ENCODE measurements at places on chromosomes 6 and 20.

DNA sequence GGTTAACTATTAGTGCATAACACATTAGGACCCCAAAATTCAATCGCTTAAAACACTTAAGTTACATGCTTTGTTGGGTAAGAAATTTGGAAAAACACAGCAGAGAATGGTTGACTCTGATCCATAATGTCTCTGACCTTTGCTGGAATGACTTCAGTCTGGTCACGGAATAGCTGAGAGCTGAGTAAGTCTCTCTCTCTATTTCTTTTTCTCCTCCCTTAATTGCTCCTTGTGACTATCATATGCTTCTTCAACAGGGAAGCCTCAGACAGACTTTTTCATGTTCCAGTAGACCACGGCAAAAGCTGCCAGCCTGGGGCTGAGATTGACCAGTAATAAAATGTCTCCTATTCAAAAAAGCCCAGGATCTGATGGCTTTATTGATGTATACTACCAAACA, 4.8 kb downstream of the OR12D1 start:
- no peak for DNase-seq

DNA sequence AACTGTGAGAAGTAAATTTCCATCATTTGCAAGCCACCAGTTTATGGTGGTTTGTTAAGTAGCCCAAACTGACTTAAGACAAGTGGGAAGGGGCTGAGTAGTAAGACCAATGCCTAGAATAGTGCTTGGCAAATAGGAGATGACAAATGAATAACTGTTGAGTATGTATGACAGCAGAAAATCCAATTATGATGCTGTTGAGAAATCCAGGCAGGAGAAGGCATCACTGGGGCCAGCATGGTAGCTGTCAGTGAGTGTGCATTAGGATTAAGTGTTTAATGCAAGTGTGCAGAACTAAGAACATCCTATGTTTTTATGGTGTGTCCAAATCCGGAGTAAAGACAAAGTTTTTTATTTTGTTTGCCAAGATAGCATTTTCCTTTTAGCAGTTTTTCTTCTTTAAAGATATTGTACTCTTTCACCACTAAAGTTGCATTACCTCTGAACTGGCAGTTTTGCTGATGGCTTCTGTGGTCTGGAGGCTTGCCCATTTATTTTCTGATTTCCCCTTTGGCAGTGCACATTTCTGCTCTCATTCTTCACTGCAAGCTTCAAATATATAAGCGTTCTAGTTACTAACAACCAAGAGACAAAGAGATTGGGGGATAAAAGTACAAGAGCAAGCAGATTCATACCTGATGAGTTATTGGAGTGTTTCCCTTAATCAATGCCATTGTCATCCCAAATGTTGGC, 289.7 kb downstream of the KCNQ5 start:
- no peak for DNase-seq

GRCh38 chr6:54100411-54101006, 10.7 kb upstream of the MLIP start:
- DNase-seq, result no peak

DNA sequence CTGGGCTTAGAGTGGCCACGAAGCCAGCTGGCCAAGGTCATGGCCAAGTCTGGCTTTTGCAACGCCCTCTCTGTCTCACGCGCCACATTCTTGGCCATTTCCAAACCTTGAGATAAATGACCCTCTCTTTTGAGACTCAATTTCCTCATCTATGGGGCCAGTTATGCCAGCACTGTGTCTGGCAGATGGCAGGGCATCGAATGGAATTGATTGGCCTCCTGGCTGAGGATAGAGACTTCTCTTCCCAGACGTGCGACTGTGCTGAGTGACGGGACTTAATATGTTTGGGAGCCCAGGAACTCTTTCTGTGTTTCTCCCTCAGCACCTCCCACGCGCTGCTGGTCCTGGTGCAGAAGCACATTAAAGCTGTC, 7.6 kb downstream of the BPIFB2 start:
- no peak for DNase-seq

DNA sequence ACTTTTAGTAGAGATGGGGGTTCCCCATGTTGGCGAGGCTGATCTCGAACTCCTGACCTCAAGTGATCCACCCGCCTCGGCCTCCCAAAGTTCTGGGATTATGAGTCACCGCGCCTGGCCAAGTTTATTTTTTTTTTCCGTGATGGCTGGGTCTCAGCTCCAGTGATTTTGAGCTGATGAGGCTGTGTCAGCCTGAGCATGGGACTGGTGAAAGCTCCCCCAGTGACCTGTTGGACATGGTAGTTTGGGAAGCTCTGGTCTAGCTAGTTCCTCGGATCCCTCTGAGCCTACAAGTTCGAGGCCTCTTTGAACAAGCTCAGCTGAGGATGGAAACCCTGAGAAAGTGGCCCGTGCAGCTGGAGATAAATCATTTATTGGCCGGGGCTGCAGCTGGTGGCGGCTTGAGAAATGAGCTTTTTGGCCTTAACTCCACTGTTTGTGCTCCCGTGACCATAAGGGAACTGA, 126.8 kb downstream of the SNX5 start:
- DNase-seq, result no peak

DNA sequence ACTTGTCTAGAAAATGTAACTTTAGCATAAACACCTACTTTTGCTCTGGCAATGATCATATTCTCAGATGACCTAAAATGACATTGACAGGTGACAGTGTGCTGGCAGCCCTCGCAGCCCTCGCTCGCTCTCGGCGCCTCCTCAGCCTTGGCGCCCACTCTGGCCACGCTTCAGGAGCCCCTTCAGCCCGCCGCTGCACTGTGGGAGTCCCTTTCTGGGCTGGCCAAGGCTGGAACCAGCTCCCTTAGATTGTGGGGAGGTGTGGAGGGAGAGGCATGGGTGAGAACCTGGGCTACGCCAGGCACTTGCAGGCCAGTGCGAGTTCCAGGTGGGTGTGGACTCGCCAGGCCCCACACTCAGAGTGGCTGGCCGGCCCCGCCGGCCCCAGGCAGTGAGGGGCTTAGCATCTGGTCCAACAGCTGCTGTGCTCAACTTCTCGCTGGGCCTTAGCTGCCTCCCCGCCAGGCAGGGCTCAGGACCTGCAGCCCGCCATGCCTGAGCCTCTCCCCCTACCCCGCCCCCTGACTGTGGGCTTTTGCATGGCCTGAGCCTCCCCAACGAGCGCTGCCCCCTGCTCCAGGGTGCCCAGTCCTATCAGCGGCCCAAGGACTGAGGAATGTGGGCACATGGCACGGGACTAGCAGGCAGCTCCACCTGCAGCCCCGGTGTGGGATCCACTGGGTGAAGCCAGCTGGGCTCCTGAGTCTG, 17.2 kb downstream of the GSTA1 start:
- DNase-seq, result no peak

Measured in thoracic aorta (tissue), 2 donors.